ENCODE measurements at places on chromosomes 11 and 22.

- no peak for DNase-seq
Observed at GRCh38 chr11:19116276-19116970, 545 bp upstream of the ZDHHC13 start.

DNA sequence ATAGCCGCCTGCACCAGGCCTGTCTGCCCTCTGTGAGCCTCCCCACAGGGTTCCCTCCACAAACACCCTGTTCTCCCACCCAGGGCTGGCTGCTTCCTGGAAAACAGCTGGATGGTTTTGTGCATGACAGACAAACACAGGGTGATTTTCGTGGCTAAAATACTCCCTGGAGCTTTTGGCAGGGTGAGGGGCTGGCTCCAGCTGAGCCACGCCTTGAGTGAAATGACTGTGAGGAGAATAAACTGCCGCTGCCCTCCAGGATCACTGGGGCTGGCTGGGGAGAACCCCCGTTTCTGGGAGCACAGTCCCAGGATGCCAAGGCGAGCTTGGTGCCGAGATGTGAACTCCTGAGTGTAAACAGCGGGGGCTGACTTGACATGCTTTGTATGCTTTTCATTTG, 20.3 kb upstream of the PPP6R3 start:
- no peak for DNase-seq

- DNase-seq, result no peak
Observed at GRCh38 chr11:76234416-76235232, 28.3 kb upstream of the WNT11 start.

DNA sequence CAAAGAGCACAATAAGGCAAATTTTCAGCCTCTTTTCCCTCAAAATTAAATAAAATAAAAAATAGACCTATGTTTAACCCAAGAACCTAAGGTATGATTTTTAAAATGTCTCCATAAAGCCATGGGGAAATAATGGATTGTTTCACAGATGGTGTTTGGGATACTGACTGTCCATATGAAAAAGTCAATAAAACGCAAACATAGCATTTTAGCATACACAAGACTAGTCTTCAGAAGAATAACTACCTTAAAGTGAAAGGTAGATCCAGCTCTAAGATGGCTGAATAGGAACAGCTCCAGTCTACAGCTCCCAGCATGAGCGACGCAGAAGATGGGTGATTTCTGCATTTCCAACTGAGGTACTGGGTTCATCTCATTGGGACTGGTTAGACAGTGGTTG, 16.1 kb downstream of the PTH start:
- no peak for DNase-seq

GRCh38 chr22:28237112-28237511, 318.1 kb upstream of the PITPNB start:
- no peak for DNase-seq

GRCh38 chr11:119935349-119935925, 202.5 kb downstream of the TRIM29 start:
- DNase-seq, result no peak

GRCh38 chr22:48052621-48052890, 1290.1 kb downstream of the TBC1D22A start:
- DNase-seq, result no peak

DNA sequence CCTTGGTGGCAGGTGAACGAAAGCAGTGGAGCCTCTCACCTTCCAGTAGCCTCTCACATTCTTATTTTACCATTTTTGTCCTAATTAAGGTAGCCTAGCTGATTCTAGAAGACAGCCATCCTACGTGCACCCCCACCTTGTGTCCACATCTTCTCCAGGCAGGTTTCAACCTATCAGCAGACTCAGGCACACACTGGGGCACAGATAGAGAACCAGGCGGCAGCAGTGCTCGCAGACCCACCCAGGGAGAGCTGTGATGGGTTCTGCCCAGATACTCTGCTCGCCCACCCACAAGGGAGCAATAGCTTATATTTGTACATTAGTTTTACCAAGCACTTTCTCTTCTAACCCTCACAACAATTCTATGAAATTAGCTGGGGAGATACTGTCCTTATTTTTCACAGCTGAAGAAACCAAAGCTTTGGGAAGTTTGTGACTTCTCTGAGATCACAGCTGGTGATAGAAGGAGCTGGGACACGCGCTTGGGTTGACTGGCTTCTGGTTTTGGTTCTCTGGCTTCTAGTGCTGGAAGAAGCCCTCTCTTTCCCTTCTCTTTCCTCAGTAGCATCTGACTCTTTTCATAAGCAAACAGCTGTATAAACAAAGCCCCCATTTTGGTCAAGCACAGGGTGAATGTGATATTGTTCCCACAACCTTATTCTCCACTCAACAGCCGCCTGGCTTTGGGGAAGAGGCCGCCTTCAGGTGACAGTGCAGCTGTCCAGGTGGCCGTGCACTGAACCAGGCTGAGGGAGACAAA, 36.9 kb downstream of the PPP2R1B start:
- DNase-seq, result no peak

DNA sequence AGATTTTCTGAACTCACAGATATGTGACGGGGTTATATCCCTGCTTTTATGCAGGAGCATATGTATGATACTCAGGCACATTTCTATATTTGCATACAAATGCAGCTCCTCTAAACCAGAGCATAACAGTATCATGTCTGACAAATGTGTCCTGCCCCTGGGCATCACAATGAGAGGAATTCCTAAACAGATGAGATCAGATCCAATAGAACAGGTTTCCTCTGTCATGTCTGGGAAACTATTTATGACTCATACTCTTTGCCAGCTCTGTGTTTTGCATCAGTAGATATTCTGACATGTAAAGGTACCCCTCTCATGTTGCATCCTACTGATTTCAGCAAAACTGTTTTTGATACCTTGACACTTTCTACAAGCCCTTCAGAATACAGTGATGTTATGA, 29.4 kb downstream of the SYT9 start:
- DNase-seq, result no peak

GRCh38 chr11:93514712-93515111, 28.5 kb downstream of the SMCO4 start:
- DNase-seq, result no peak
